Cardiac muscle cell (in vitro differentiated cells and primary cell): ENCODE measurements at places on chromosomes 13 and 19. TPM values are rescaled to one million over a fixed set of nuclear protein-coding genes. Genes with fewer than 3 reads are reported as not detected.
A peak's percentile ranks its signal among the peaks of the same experiment; 100 is the strongest.

- no peak for DNase-seq
- no peak overlapping the region for H3K4me3 ChIP-seq
- H3K27ac ChIP-seq: no peak overlapping the region
- no peaks in the 10 kb centered on the region for H3K27me3 ChIP-seq
These were observed 2.3 kb downstream of the CEBPG start for GRCh38 chr19:33375837-33376159.

GRCh38 chr13:61410669-61411297 is 4.9 kb downstream of the PCDH20 start:
- H3K27me3 ChIP-seq: peaks cover 37% of the 10 kb centered on the region
- H3K27ac ChIP-seq: no peak overlapping the region
- peak; percentile 31 for DNase-seq
- no peak overlapping the region for H3K4me3 ChIP-seq

DNA sequence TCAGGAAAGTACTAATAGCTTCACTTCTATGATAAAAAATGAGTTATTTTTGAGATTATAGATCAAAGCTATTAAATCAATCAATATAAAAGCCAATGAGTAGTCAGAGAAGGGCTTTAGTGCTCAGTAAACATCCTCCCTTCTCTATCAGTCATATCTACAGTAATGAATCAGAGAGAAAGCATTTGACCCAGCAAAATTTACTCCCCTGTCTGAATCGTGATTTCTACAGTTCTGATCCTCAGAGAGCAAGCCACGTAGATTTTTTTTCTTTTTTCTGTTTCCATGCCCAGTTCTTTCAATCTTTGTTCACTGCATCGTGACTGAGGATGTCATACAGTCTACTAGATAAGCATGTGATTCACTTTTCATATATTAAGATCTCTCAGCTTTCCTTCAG is 16.2 kb upstream of the MBNL2 start:
- DNase-seq: peak; percentile 66
- H3K4me3 ChIP-seq: no peak overlapping the region
- no peak overlapping the region for H3K27ac ChIP-seq
- no peaks in the 10 kb centered on the region for H3K27me3 ChIP-seq

- H3K36me3 ChIP-seq: no peaks in the 10 kb centered on the region
- no peaks in the 10 kb centered on the region for H3K4me1 ChIP-seq
- peak overlapping the region; percentile 9 for H3K27ac ChIP-seq
- peak; percentile 92 for DNase-seq
- H3K27me3 ChIP-seq: no peaks in the 10 kb centered on the region
These were observed 15.3 kb downstream of the IZUMO2 start for GRCh38 chr19:50147462-50148423.

DNA sequence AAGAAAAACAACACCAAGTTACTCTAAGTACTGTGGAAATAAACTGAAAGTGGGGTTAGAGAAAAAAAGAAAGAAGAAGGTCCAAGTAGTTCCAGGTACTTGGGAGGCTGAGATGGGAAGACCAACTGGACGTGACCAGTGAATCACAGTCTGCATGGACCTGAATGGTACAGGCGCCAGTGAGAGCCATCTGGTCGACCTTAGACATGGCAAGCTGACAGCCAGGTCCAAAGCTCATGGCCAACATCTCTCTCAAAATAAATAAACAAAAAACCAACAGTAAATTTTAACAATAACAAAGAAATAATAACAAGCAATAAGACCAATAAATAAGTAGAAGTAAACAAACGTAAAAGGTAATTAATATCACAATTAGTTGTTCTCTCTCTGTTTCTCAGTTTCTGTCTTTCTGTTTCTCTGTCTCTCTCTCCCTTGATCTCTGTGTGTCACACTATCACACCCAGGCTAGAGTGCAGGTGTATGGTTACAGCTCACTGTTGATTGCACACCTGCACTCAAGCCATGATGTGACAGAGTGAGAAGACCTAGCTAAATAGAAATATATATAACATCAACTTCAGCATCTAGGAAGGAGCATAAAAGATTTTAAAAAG is 31.6 kb upstream of the ZNF724 start:
- H3K27ac ChIP-seq: no peak overlapping the region
- peaks cover 11% of the 10 kb centered on the region for H3K4me1 ChIP-seq
- no peaks in the 10 kb centered on the region for H3K36me3 ChIP-seq

GRCh38 chr19:15112385-15112784 is 5.2 kb downstream of the SYDE1 start:
- H3K27me3 ChIP-seq: no peaks in the 10 kb centered on the region
- DNase-seq: no peak
- no peak overlapping the region for H3K4me3 ChIP-seq
- no peak overlapping the region for H3K27ac ChIP-seq

- H3K27ac ChIP-seq: peak overlapping the region; percentile 89
- peaks cover 27% of the 10 kb centered on the region for H3K4me1 ChIP-seq
- no peaks in the 10 kb centered on the region for H3K27me3 ChIP-seq
- no peak for DNase-seq
- no peak overlapping the region for H3K4me3 ChIP-seq
These were observed 733.5 kb upstream of the SGCG start for GRCh38 chr13:22447132-22447886.

DNA sequence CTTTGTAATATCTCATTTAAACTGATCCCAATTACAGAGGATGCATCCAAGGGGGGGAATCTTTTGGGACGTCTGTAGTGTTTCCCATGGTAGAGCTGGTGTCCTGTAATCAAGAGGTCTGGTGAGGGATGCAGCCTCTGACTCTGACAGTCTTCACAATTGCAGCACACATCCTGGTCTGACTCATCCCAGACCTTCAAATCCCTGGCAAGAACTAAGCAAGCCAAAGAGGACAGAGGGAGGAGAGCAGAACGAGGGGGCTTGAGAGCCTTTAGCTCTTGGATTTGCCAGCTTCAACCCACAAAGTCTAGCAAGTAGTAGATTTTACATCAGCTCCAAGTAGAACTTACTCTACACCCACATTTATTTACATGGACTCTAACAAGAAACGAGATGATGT is 17.3 kb upstream of the FCGBP start:
- H3K27me3 ChIP-seq: no peaks in the 10 kb centered on the region
- no peaks in the 10 kb centered on the region for H3K36me3 ChIP-seq
- H3K27ac ChIP-seq: no peak overlapping the region
- no peak for DNase-seq

DNA sequence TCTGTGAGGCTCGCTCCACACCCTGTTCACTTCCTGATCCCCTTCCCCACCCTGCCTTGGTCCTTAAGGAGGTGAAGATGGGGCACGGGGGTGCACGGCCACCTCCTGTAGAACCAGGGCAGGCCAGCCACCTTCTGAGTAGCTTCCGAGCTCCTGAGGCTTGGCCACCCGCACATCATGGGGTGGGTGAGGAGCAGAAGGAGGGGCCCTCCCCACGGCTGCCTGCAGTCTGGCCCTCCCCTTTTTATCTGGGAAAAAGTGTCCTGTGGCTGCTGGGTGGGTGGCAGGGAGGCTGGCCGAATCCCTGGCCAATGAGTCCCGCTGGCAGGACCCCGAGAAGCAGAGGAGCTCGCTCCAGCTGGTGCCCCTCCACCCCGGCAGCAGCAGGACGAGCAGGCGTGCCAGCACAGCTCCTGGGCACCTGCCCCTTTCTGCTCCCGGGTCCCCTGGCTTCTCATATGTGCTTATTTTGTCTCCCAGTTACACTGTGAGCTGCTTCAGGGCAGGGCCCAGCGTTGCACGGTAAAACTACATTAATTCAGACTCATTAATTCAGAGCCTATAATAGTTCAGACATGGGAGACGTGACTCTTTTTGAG is 135.0 kb downstream of the KDM4B start:
- H3K27me3 ChIP-seq: no peaks in the 10 kb centered on the region
- no peak overlapping the region for H3K4me3 ChIP-seq
- peak overlapping the region; percentile 26 for H3K27ac ChIP-seq
- H3K4me1 ChIP-seq: peaks cover 20% of the 10 kb centered on the region
- DNase-seq: no peak

GRCh38 chr13:101875091-101875490 is 422.6 kb downstream of the ITGBL1 start:
- no peaks in the 10 kb centered on the region for H3K27me3 ChIP-seq
- no peaks in the 10 kb centered on the region for H3K36me3 ChIP-seq
- DNase-seq: no peak
- H3K4me3 ChIP-seq: no peak overlapping the region
- no peaks in the 10 kb centered on the region for H3K4me1 ChIP-seq
- no peak overlapping the region for H3K27ac ChIP-seq

DNA sequence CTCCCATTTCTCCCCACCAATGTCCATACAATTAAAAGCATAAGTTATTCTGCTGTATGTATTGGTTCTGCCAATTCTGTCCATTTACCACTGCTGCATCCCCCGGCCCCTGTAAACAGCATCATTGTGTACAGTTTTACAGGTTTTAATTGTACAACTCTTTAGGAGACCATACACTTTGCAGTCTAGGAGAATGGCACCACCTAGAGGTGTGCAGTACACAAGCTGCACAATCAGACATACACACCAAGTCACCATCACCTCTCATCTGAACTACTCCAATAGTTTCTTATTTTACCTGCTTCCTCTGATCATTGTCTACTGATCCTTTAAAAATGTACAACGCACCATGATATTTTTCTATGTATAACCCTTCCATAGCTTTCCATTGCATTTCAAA is 855.9 kb upstream of the KLHL1 start:
- H3K4me1 ChIP-seq: no peaks in the 10 kb centered on the region
- H3K36me3 ChIP-seq: no peaks in the 10 kb centered on the region
- no peak for DNase-seq
- H3K27me3 ChIP-seq: no peaks in the 10 kb centered on the region
- H3K27ac ChIP-seq: no peak overlapping the region

GRCh38 chr13:40640845-40641458 is 25.5 kb downstream of the FOXO1 start:
- no peak overlapping the region for H3K4me3 ChIP-seq
- H3K36me3 ChIP-seq: no peaks in the 10 kb centered on the region
- H3K27me3 ChIP-seq: no peaks in the 10 kb centered on the region
- no peak for DNase-seq
- no peak overlapping the region for H3K27ac ChIP-seq

DNA sequence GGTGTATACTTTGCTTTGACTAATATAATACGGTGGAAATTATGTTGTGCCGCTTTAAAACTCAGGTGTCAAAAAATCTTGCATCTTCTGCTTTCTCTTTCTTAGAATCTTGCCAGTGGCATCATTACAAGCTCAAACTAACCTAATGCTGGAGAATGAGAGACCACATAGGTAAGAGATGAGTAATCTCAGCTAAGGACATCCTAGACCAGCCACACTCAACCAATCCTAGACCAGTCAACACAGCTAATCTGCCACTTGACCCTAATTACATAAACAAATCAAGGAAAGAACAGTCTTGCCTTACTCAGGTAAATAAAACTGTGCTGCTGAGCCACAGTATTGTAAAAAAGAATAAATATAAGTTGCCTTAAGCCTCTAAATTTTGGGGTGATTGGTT is 1323.9 kb upstream of the SPRY2 start:
- H3K4me1 ChIP-seq: no peaks in the 10 kb centered on the region
- no peaks in the 10 kb centered on the region for H3K36me3 ChIP-seq
- DNase-seq: no peak

GRCh38 chr19:44951179-44952159 is 3.7 kb upstream of the CLPTM1 start:
- peaks cover 5% of the 10 kb centered on the region for H3K4me1 ChIP-seq
- DNase-seq: peak; percentile 89
- H3K27me3 ChIP-seq: no peaks in the 10 kb centered on the region
- no peak overlapping the region for H3K27ac ChIP-seq
- no peak overlapping the region for H3K4me3 ChIP-seq

GRCh38 chr13:84038001-84038400 is 155.7 kb upstream of the SLITRK1 start:
- H3K4me3 ChIP-seq: no peak overlapping the region
- peaks cover 9% of the 10 kb centered on the region for H3K4me1 ChIP-seq
- DNase-seq: no peak
- H3K27ac ChIP-seq: no peak overlapping the region
- no peaks in the 10 kb centered on the region for H3K36me3 ChIP-seq

- H3K4me3 ChIP-seq: no peak overlapping the region
- peaks cover 8% of the 10 kb centered on the region for H3K36me3 ChIP-seq
- peak; percentile 77 for DNase-seq
- H3K27ac ChIP-seq: peak overlapping the region; percentile 46
- H3K27me3 ChIP-seq: no peaks in the 10 kb centered on the region
- H3K4me1 ChIP-seq: peaks cover 13% of the 10 kb centered on the region
These were observed 4.6 kb downstream of the PPP5C start for GRCh38 chr19:46351241-46352041.

DNA sequence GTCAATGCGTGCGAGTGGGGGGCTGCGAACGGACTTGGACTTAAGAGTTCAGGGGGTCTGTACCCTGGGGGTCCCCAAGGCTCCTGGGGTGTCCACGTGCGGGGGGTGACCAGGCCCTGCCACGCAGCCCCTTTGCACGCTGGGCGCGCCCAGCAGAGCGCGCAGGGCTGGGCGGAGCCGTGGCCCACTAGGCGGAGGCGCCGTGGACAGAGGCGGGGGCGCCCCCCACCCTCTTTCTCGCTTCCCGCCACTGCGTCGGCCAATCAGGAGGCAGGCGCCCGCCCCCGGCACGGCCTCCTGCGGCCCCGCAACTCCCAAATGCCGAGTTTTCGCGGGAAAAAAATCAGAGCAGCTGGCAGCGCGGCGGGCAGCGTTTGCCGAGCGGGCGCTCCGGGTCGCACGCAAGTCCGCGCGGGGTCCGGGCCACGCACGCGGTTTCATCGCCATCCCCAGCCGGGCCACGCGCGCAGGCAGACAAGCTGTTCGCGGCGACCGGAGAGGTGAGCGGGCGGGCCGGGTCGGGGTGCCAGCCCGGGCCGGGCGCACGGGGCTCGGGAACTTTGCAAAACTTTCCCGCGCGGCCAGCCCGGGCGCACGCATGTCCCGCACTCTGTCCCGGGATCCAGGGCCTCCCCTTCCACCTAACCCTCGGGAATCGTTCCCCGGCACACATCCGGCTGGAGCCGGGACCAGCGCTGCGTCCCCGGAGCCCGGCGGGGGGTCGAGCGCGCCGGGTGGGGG is at the start of gene UHRF1:
TSS of gene UHRF1 (plus strand) at position 346 of the 741 bp plus-strand sequence. CDS start 1,385 bp downstream, outside the sequence.
- H3K4me3 ChIP-seq: peak within 1 kb of the TSS; percentile 52
- peak; percentile 18 for DNase-seq
- H3K4me1 ChIP-seq: peaks cover 3% of the 10 kb centered on the region
- no peaks in the 10 kb centered on the region for H3K36me3 ChIP-seq

DNA sequence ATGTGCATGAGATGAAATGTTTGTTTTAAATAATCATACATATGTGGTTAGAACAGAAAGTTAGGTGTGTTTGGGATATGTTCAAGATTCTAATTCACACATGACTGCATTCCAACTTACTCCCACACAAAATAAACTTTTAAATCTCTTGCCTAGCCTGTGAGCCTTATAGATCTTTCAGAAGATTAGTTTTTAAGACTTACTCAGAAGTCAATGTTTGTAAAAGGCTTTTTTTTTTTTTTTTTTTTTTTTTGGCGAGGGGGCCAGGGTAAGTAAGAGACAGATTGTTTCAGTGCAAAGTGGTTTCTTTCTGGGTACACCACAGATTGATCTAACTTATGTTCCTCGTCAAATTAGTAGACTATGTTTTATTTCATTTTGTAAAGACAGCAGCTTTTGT is 39.1 kb downstream of the GPR180 start:
- no peaks in the 10 kb centered on the region for H3K27me3 ChIP-seq
- no peak for DNase-seq
- H3K4me1 ChIP-seq: no peaks in the 10 kb centered on the region
- no peak overlapping the region for H3K27ac ChIP-seq

GRCh38 chr19:6528544-6529121 is 2.2 kb upstream of the TNFSF9 start:
- no peak overlapping the region for H3K4me3 ChIP-seq
- H3K36me3 ChIP-seq: no peaks in the 10 kb centered on the region
- H3K4me1 ChIP-seq: peaks cover 5% of the 10 kb centered on the region

- peaks cover 20% of the 10 kb centered on the region for H3K4me1 ChIP-seq
- H3K4me3 ChIP-seq: no peak overlapping the region
- DNase-seq: no peak
- no peaks in the 10 kb centered on the region for H3K36me3 ChIP-seq
These were observed 18.4 kb upstream of the CCL25 start for GRCh38 chr19:8034178-8034525.

Gene SERPINE3
- 0.74 TPM in 1 of 2 replicates, not detected in the other for total RNA-seq

Gene ZNF264
- total RNA-seq: 29.1 and 50.5 TPM in 2 replicates

Gene MBD3L2
- not detected in 2 replicates for total RNA-seq

Gene BEST2
- total RNA-seq: not detected in 2 replicates

Gene PROZ
- total RNA-seq: not detected in 2 replicates

Gene SIGLEC8
- total RNA-seq: not detected in 2 replicates
